Upper lobe of left lung (tissue), 6 donors: ENCODE measurements at places on chromosomes 2 and 18. TPM values are rescaled to one million over a fixed set of nuclear protein-coding genes. Genes with fewer than 3 reads are reported as not detected.

Gene RND3
- 40.0 TPM for total RNA-seq

Gene FTCDNL1
- 3.1 TPM for total RNA-seq

GRCh38 chr2:161438598-161438997, 22.5 kb downstream of the TBR1 start:
- no peak for DNase-seq
- H3K4me1 ChIP-seq = no peaks in the 10 kb centered on the region
- H3K4me3 ChIP-seq = no peak overlapping the region

DNA sequence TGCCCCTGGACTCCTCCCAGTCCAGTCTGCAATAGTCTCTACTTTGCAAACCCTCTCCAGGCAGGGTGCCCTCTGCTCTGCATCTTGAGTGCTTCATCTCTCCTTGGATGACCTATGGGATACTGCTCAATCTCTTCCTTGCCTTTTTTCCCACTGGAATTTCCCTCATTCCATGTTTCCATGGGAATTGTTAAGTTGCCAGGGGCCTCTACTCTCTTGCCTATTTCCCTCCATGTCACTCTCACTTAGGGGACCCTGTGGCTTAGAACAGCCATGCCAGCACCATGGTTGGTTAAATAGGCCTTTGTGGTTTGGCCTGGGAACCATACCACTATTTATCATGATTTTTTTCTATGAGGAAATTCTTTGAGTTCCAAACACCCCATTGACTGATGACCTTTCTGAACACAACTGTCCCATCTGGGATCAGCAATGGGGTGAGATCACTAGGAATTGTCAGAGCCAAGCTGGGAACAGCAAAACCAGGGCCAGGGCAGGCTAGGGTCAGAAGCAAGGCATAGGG, 91.4 kb upstream of the RBMS1 start:
- no peaks in the 10 kb centered on the region for H3K36me3 ChIP-seq
- no peak overlapping the region for H3K4me3 ChIP-seq
- H3K4me1 ChIP-seq = peaks cover 11% of the 10 kb centered on the region
- H3K27me3 ChIP-seq = no peaks in the 10 kb centered on the region
- no peak overlapping the region for H3K27ac ChIP-seq

GRCh38 chr2:86143307-86143706, 37.3 kb downstream of the PTCD3 start:
- peaks cover 85% of the 10 kb centered on the region for H3K36me3 ChIP-seq
- no peak overlapping the region for H3K4me3 ChIP-seq
- no peak for DNase-seq
- no peak overlapping the region for H3K27ac ChIP-seq
